ENCODE measurements at places on chromosomes 2 and 18.

GRCh38 chr2:85308896-85309555 lies 18.8 kb downstream of the TGOLN2 start:
- DNase-seq = no peak

DNA sequence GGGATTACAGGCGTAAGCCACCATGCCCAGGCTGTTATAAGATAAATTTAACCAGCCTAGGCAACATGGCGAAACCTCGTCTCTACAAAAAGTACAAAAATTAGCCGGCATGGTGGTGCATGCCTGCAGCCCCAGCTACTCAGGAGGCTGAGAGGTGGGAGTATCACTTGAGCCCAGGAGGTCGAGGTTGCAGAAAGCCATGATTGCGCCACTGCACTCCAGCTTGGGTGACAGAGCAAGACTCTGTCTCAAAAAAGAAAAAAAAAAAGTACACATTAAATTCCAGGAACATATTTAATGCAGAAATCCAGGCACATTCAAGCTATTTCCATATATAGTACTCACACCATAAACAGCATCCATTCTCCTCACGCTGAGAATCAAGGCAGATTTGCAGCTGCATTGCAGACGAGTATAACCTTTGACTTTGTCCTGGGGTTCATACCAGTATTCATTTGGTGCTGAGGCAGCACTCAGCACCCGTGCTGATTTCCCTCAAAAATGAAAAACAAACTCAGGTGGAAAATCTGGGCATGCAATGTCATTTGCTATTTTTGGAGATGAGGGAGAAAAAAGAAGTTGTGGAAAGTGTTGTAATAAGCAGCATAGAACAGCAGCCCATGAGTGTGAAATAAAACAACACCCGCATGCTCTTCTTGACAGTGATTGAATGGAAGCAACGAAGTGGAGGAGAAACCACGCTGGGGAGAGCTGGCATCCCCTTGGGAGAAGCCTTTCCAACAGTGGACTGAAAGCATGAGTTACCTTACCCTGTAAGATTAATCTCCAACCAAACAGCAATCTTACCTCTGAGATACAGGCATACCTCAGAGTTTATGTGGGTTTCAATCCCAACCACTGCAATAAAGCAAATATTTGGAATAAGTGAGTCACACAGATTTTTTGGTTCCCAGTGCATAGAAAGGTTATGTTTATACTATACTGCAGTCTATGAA lies 46.8 kb upstream of the ANXA4 start:
- DNase-seq = no peak

GRCh38 chr2:154261473-154262027 lies 389.8 kb downstream of the GALNT13 start:
- no peak for DNase-seq

DNA sequence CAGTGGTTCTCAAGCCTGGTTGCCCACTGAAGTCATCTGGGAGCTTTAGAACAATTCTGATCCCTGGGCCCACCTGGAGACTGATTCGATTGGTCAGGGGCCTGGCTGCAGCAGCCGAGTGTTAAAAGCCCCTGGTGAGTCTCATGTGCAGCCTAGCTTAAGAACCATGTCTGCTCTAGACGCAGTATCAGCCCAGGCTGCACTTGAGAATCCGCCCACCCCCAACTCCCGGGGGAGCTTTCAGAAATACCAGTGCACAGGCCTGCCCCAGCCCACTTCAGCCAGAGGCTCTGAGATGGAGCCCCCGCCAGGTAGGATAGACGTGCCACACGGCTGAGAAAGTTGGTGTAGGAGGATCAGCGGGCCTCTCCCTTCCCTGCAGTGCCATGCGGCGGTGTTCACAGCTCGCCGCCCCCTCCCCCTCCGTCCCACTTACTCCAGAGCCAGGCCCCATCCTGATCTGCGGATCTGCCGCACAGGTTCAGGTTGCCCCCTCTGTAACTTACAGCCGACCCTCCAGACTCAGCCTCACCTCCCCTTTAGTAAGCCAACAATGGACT lies 209.0 kb upstream of the RAB12 start:
- DNase-seq = no peak

DNA sequence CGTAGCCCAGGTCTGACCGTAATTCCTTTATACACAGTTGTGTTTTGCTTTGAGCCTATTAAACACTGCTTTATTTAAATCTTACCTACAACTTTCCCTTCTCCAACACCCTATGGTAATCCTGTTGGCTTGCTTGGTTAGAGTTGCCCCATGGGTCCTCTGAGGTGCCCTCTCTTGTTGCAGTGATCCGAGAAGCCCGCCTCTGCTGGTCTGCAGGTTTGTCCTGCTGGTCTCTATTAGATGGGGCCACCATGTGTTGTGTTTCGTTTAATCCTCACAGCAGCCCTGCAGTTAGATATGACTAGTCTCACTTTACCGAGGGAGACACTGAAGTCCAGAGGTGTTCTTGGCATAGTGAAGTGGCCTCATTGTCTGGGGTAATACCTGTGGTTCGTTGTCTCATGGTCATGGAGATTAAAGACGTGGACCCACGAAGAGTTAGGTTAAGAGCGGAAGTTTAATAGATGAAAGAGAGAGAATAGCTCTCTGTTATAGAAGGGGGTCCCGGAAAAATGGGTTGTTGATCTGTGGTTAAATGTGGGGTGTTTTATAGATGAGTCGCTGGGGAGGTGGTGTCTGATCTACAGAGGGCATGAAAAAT lies 7.2 kb upstream of the PDIA6 start:
- DNase-seq = no peak

- no peak for DNase-seq
These were observed 161.4 kb upstream of the GYPC start for GRCh38 chr2:126494593-126494992.

- DNase-seq = no peak
These were observed 21.8 kb downstream of the ATG4B start for GRCh38 chr2:241659150-241659739.

DNA sequence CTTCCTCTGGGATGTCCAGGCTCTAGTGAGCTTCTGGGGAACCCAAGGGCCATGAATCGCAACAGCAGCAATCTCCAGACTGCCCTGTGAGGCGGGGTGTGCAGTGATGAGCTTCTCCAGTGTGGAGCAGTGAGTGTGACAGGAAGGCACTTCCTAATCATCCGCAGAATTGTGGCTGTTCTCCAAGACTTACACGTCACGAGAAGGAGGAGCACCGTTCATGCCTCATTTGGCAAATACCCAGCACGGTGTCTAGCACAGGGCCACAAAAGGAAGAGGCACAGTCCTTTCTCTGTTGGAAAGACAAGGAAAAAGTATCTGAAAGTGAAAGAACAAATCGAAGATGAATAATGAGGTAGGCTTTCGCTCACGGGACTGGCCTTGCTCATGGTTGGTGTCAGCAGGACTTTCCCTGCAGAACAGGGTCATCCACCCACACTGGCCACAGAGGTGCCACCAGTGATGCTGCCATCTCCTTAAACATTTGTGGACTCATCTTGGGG lies 125.1 kb upstream of the HAAO start:
- DNase-seq = no peak

DNA sequence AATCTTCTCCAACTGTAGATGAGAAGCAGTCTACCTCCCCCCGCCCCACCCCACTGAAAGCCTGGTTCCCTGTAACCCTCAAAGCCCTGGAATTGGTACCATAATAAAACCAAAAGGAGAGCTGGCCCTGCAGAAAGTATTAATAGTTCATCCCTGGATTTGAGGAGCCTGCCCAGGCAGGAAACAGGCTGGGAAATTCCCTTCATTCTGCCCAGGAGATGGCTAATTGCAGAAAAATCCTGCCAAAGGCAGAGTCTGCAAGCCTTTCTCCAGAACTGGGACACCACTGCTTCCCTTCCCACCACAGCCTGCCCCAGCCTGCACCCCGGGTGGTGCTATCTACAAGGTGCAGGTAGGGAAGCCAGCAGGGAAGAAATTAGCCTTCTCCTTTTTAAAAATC lies 16.3 kb downstream of the GKN2 start:
- DNase-seq = no peak

DNA sequence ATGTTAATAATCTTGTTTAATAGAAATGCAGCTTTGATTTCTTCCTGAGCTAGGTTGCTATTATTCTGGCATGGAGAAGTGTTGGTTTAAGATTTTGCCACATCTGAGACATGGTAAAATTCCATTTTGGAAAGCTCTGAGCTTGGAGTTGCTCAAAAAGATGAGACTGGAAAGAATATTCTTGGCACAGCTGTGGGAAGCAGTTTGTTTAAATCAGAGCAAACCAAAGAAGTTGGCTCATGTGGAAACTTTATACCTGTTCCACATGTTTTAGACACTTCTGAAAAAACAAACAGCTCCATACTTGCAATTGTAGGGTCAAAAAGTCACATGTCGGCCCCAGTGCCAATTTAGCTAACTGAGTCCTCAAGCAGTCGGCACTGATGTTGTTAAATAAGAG lies 116.6 kb downstream of the SLC4A3 start:
- no peak for DNase-seq

DNA sequence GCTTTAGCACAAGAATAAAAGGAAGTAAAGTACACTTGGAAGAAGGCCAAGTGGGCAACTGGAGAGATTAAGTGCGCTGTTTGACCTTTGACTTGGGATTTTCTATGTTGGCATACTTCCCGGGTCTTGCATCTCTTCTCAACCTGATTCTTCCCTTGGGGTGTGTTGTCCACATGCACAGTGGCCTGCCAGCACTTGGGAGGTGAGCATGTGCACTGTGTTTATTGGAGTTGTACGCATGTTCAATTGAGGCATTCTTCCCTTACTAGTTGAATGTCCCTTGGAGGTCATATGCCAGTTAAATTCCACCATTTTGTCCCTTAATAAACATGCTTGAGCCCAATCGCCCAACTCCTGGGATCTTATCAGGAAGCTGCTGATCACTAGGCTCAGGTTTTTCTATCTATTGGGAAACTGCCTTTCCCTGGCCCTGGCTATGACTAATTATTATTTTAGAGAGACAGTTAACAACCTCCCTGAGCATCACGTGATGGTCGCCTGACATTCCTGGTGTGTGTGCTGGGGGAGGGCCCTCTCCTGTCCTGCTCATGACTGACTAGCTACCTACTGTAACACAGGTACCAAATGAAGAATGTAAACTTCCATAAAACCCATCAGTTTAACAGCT lies 62.5 kb upstream of the RAPGEF4 start:
- no peak for DNase-seq

- DNase-seq = no peak
These were observed 404.0 kb downstream of the ADCYAP1 start for GRCh38 chr18:1308686-1309085.

DNA sequence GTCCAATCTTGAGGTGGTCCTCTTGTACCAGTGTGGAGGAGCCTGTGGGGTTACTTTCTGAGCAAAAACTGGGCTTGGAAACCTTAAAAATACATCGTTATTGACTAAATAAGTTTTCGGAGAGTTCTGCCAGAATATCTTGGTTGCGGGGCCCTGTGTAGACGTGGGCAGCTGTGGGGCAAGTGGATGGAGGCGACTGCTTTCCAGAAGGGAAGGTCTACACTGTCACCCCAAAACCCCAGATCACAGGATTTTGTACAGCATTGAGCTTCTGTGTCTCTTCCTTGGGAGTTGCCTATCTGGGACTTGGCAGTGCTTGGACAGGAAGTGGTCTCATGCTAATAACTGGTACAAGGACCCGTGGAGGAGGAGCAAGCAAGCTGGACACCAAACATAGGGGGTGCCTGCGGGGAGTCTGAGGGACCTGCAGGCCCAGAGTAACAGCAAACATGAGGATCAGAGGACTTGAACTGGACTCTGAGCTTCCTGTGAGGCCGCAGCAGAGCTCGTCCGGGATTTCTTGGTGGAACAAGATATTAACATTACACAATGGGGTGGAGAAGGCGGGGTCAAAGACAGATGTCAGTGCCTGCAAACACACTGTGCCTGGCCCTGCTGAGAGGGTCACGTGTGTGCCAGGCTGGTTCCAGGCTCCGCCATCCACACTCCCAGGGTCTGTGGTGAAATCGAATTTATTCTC lies 48.0 kb upstream of the CTLA4 start:
- DNase-seq = no peak

DNA sequence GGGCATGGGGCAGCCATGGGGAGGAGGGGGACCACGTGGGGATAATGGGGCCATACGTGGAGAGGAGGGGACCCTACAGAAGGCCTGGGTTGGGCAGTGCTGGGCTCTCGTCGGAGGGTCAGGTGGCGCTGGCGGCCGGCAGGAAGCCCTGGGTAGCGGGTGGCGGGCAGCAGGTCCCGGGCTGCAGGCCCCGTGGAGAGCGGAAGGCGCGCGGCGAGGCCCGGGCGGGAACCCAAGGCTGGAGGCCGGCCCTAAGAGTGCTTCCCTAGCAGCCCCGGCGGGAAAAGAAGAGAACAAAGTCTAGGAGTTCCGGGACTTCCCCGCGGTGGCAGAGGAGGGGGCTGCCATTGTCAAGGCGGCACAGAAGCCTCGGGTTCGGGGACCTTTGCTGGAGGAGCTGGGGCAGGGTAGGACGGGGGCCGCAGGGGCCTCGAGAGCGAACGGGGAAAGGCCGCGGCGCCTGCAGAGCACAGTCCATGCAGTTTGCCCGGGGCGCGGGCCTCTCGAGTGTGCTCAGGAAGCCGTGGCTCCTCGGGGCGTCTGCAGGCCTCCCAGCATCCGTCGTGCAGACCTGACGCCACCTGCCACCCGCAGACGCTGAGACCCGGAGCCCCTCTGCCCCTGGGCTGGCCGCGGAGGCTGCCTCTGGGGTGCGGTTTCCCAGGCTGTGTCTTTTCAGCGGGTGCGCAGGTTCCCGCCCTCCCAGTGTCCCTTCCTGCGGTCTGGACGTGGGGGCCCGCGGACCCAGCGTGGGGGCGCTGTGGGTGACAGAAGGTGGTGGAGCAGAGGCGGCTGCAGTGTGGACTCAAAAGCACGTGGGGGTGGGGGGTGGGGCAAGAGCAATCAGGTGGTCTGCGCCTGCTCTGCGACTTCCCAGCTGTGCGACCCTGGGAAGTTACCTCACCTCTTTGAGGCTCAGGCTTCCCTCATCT lies 19.4 kb upstream of the NCL start:
- no peak for DNase-seq

DNA sequence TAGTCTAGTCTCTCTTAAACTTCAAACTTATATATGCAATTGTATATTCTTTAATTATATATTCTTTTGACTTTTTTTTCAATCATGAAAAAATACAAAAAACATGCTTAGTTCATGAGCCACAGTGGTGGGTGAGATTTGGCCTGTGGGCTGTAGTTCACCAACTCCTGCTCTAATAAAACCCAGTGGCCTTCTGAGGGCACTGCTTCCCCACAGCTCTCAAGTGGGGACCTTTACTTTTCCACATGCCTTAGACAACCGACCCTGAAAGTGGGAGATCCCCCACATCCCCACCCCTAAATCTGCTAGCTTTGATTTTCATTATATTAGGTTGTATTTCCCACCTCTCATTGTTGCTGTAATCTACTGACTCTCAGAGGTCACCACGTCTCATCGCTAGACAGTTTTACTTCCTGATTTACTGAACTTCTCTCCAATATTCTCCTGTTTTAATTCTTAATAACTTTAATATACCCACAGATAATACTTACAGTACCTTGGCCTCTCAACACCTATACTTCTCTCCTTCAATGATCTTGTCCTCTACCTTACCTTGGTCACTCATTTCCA lies 57.3 kb downstream of the ROCK1 start:
- no peak for DNase-seq

- no peak for DNase-seq
These were observed 775.3 kb upstream of the POU3F3 start for GRCh38 chr2:104078431-104079157.
